H7 (cell line): ENCODE measurements at places on chromosomes 2 and 18. TPM values are rescaled to one million over a fixed set of nuclear protein-coding genes. Genes with fewer than 3 reads are reported as not detected.

DNA sequence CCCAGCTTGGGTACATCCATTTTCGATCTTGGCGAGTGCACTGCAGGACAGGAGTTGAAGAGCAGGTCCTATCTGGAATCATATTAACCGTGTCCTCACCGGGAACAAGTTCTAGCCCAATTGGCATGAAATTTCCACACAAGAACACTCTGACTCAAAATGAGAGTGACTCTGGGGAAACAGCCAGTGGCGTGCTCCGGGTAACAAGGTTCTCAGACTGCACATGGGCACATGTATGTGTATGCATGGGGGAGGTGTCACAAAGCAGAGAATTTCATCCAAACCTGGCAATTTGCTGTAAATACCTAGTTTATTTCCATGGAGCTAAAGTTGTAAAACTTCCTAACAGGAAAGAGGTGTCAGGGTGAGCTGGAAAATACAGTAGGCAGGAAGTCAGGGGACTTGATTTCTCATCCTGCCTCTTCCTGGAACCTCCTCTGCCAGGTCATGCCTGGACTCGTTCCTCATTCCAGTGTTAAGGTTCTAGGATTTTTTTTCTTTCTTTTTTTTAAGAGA lies 1.7 kb downstream of the TUBB6 start:
- no peak for DNase-seq

AQP4 gene
- total RNA-seq, result 0.69 and 1.00 TPM in 2 replicates

GRCh38 chr2:63587814-63588384 lies 378 bp downstream of the WDPCP start:
- no peak for DNase-seq

GRCh38 chr2:133456156-133456555 lies 112.1 kb downstream of the NCKAP5 start:
- DNase-seq, result no peak

DNA sequence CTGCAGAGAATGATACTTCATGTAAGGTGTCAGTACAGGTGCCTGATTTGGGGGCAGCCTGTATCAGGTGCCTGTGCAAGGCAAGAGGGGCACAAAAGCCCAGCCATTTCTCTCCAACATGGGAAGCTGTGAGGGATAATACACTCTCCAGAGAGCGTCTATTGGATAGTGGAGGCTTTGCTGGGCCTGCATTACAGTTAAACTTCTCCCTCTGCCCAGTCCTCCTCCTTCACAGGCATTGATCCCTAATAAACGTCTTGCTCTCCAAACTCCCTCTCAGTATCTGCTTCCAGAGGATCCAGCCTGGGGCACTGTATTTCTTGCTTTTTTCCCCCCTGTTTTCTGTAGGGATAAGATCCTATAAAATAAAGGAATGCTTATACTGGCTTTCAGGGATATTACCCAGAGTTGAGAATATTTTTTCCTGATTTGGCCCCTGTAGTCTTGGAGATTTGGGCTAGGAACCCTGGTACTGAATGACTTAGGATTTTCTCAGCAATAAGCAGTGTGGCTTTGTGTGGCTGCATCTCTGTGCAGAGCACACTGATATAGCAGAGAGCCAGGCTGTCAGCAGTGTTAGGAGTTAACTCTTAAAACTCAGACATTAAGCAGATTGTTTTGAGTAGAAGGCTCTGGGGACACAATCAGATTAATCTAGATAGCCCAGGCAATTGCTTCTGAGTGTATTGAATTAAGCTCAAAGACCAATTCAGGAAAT lies 330.6 kb downstream of the CYRIA start:
- no peak for DNase-seq

ORC2 gene
- total RNA-seq, result 24.3 and 44.7 TPM in 2 replicates

- peak; percentile 21 for DNase-seq
Observed at GRCh38 chr2:61887717-61888266, 664 bp downstream of the CCT4 start.

- DNase-seq, result no peak
Observed at GRCh38 chr18:36492604-36493329, 195.3 kb downstream of the FHOD3 start.

MBOAT2 gene
- total RNA-seq, result 16.4 and 23.9 TPM in 2 replicates

TCF7L1 gene
- total RNA-seq, result 9.9 and 10.7 TPM in 2 replicates

DNA sequence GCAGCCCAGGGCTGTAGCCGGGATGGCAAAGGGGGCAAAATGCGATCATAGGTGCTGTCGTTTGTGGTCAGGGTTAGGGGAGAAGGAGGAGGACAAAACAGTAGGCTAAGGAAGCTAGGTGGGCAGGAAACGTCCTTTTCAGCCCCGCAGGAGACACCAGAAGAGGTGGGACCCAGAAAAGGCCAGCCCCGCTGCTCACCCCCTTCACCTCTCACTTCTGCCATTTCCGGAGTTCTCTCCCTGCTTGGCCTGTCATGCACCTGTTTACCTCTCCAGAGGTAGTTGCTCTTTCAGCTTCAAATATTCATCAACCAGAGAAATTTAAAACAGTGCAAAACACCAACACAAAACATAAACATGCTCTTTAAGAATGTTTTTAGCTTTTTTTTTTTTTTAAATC lies 849 bp downstream of the AQP4 start:
- DNase-seq, result no peak
